ENCODE measurements at places on chromosomes 12 and 14. TPM values are rescaled to one million over a fixed set of nuclear protein-coding genes. Genes with fewer than 3 reads are reported as not detected.

DNA sequence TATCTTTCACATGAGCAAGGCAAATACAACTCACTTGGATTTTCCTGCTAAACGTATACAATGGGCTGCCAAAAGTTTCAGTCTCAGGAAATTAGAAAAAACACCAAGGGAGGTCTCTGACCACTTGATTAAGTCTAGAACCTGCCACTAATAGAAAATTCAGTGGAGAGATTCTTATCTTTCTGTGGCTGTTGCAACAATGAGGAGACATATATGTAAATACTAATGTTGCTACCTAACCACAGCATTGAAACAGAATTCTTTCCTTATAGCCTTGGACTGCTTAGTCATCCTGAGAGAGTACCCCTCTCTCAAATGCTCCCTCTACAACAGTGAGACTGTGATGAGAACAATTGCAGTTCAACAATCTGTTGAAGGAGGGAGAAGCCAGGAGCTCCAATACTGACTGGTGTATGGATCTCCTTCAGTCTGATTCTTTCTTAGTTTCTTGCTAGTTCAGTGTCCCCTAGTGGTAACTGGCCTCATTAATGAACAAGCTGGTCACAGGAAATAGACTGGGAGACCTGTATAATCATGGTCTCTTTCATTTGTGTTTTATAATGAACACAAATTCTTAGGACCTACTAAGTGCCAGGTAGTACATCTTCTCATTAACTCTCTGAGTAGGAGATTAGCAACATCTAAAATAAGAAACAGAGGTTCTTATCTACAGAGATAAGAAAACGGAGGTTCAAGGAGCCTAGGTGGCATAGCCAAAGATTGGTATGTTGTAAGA, 164.5 kb downstream of the SLC38A4 start:
- peak; percentile 11 for DNase-seq

L3HYPDH gene
- 9.3 TPM for total RNA-seq

TMEM263 gene
- total RNA-seq, result 43.0 TPM

DNA sequence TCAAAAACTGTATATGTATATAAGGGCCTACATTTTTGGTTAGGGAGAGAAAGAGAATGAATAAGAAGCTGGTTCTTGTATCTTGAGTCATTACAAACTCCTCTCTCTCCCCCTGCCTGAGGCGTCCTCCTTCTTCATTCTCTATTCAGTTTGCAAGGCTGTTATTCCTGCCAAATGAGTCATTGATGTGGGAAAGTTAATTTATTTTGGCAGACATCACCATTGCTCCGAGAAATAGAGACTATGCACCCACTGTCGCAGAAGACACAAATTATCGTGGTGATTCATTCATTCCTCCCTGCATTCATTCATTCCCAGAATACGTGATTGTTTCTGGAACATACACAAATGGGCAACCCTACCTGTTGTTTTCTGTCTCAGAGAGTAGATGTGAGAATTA, 112.5 kb upstream of the MED13L start:
- no peak for DNase-seq

GYS2 gene
- not detected for total RNA-seq

GRCh38 chr12:127327986-127328385, 939.0 kb upstream of the TMEM132C start:
- DNase-seq, result no peak

TPPP2 gene
- not detected for total RNA-seq

SDR9C7 gene
- total RNA-seq, result not detected

C12orf42 gene
- 0.23 TPM for total RNA-seq

Data from activated CD4-positive, alpha-beta T cell treated with anti-CD3 and anti-CD28 coated beads for 36 hours (primary cell).